ENCODE measurements at places on chromosomes 11 and 22. TPM values are rescaled to one million over a fixed set of nuclear protein-coding genes. Genes with fewer than 3 reads are reported as not detected.

The RIBC2 gene
- 0.52 TPM for total RNA-seq

The RAG1 gene
- 1.6 TPM for total RNA-seq

The CENPM gene
- 5.7 TPM for total RNA-seq

The GRAP2 gene
- total RNA-seq: under 0.01 TPM

The TSKU gene
- total RNA-seq: 6.8 TPM

The OOSP4B gene
- not detected for total RNA-seq

The USP35 gene
- 4.7 TPM for total RNA-seq

The UBQLNL gene
- under 0.01 TPM for total RNA-seq

The UPK2 gene
- not detected for total RNA-seq

The CRYBB2 gene
- total RNA-seq: not detected

The CBLIF gene
- not detected for total RNA-seq

The CARD18 gene
- not detected for total RNA-seq

Data from skeletal muscle tissue (tissue), 5 donors.